ENCODE measurements at places on chromosomes 1 and 21. TPM values are rescaled to one million over a fixed set of nuclear protein-coding genes. Genes with fewer than 3 reads are reported as not detected.

DNA sequence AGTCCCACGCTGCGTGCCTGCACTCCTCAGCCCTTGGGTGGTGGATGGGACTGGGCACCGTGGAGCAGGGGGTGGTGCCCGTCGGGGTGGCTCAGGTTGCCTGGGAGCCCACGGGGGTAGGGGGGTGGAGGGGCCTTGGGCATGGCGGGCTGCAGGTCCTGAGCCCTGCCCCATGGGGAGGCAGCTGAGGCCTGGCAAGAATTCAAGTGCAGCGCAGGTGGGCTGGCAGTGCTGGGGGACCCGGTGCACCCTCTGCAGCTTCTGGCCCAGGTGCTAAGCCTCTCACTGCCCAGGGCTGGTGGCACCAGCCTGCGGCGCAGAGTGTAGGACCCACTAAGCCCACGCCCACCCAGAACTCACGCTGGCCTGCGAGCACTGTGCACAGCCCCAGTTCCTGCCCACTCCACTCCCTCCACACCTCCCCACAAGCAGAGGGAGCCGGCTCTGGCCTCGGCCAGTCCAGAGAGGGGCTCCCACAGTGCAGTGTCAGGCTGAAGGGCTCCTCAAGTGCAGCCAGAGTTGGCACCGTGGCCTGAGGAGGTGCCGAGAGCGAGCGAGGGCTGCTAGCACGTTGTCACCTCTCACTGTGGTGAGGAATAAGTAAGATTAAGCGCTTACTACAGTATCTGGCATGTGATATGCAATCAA, 12.8 kb downstream of the TNNI3K start:
- no peak overlapping the region for H3K4me3 ChIP-seq
- H3K4me1 ChIP-seq: no peaks in the 10 kb centered on the region
- peak; percentile 25 for DNase-seq
- H3K27ac ChIP-seq: no peak overlapping the region
- no peaks in the 10 kb centered on the region for H3K27me3 ChIP-seq

DNA sequence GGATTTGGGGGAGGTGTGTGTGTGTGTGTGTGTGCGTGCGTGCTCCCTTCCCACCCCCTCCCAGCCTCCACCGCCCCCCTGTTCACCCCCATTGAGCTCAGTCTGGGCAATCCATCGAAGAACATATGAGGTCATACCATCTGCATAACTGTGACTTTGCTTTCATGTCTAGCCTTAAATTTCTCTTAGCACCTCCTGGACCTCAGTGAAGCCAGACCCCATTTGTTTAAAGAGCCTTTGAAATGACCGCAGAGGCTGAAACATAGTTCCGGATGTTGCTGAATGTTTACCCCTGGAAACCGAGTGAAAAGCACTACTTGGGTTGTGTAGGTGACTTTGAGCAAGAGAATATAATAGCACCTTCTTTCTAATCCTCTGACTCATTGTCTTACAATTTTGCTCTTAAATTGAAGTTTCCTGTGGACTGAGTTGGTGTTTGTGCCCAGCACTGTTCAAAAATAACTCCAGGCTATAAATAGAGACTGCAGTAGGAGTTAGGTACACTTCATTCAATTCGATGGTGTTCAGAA, 75.4 kb downstream of the UBE4B start:
- H3K4me3 ChIP-seq: no peak overlapping the region
- H3K27ac ChIP-seq: no peak overlapping the region
- H3K36me3 ChIP-seq: peaks cover 82% of the 10 kb centered on the region
- DNase-seq: no peak

DNA sequence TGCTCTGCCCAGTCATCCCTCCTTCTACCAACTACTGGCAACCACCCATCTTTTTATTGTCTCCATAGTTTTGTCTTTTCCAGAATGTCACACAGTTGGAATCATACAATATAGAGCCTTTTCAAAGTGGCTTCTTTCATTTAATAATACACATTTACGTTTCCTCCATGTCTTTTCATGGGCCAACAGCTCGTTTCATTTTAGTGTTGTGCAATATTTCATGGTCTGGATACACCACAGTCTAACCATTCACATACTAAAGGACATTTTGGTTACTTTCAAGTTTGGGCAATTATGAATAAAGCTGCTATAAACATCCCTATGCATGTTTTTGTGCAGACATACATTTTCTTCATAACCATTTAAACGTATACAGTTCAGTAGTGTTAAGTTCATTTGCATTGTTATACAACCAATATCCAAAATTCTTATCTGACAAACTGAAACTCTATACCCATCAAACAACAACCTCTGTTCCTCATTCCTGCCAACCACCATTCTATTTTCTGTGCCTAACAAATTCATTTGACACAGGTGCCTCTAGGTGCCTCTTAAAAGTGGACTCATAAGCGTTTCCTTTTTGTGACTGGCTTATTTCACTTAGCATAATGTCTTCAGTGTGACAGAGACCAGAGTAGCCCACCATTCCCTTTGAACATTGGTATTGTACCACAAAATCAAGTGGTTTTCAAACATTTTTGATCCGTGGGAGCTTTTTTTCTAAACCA, 138.1 kb downstream of the NR5A2 start:
- no peaks in the 10 kb centered on the region for H3K27me3 ChIP-seq
- no peaks in the 10 kb centered on the region for H3K4me1 ChIP-seq
- H3K4me3 ChIP-seq: no peak overlapping the region
- H3K36me3 ChIP-seq: no peaks in the 10 kb centered on the region

- H3K4me3 ChIP-seq: no peak overlapping the region
- no peak for DNase-seq
- no peaks in the 10 kb centered on the region for H3K27me3 ChIP-seq
- no peaks in the 10 kb centered on the region for H3K36me3 ChIP-seq
- no peaks in the 10 kb centered on the region for H3K4me1 ChIP-seq
- no peak overlapping the region for H3K27ac ChIP-seq
These were observed 1498.2 kb upstream of the B3GALT2 start for GRCh38 chr1:194684636-194685035.

- no peak overlapping the region for H3K27ac ChIP-seq
- no peaks in the 10 kb centered on the region for H3K4me1 ChIP-seq
- H3K4me3 ChIP-seq: no peak overlapping the region
- DNase-seq: no peak
- no peaks in the 10 kb centered on the region for H3K27me3 ChIP-seq
These were observed 276.8 kb downstream of the TBX15 start for GRCh38 chr1:118711356-118711755.

DNA sequence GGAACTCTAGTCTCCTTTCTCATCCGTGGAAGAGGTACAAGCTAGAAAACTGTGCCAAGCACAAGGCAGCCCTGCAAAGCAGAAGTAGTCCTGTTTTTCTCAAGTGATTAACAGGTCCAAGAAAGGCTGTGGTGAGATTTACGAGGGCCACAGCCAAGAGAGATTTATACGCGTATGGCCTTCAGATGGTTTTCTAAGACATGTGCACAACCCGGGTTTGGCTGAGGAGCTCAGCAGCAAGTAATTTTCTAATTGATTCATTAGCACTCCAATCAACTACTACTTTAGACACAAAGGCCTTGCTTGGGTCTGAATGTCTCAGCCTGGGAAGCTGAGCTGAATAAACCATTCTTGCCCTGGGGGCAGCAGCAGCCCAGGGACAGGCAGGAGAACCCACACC, 55.8 kb downstream of the SSBP3 start:
- no peak overlapping the region for H3K27ac ChIP-seq
- DNase-seq: no peak
- H3K4me3 ChIP-seq: no peak overlapping the region

DNA sequence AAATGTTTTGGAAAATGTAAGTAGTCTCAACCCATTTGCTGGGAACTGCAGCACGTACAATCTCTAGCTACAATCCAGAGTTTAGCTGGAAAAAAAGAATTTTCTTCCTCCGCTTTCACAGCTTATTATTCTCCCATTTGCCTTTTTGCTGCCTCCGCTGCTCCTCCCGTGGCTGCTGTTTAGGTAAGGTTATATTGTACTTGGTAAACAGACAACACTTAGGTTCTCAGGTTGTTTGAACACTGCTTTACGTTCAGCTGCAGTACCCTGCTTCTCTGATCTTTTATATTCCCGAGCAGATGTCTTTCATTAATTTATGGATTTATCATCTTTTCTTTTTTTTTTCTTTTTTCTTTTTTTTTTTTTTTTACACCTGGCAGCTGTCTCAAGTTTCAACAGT, 14.3 kb downstream of the PROX1 start:
- no peaks in the 10 kb centered on the region for H3K27me3 ChIP-seq
- no peaks in the 10 kb centered on the region for H3K36me3 ChIP-seq
- no peak overlapping the region for H3K27ac ChIP-seq
- H3K4me1 ChIP-seq: no peaks in the 10 kb centered on the region
- no peak for DNase-seq
- no peak overlapping the region for H3K4me3 ChIP-seq

DNA sequence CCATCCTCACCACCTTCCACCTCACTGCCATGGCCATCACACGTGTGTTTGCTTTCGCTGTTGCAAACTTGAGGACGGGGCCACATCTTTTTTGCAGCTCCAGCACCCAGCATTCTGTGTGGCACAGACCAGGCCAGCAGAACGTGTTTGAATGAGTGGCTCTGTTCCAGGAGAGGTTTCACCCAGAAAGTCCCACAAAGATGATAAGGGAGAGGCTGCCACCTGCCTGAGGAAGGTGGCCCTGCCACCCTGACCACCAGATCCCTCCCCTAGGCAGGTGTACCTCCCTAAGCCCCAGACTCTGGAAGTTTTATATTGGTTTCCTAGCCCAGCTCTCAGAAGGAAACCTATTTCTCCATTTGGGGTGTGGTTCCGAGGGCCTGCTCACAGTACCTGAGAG, 252.1 kb downstream of the KAZN start:
- no peak overlapping the region for H3K27ac ChIP-seq
- DNase-seq: no peak
- H3K27me3 ChIP-seq: no peaks in the 10 kb centered on the region
- no peaks in the 10 kb centered on the region for H3K4me1 ChIP-seq
- H3K4me3 ChIP-seq: no peak overlapping the region

DNA sequence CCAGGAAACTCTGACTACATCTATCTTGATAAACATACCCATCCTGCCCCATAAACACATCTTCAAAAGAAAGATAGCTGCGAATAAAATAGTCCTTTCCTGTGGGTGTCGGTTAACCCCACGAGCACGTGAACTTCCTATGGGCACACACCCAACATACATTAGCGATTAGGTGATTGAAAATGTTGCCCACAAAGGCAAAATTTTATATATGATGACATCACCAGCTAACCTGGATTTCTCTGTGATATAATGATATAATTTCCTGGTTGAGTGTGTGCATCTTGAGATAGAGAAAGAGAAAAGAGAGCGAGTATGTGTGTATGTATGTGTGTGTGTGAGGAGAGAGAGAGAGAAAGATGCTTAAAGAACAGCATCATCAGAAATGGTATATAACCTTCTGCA, 296.1 kb downstream of the PTPRC start:
- H3K4me1 ChIP-seq: peaks cover 42% of the 10 kb centered on the region
- DNase-seq: no peak
- peak overlapping the region; percentile 57 for H3K4me3 ChIP-seq
- H3K27ac ChIP-seq: peak overlapping the region; percentile 80

GRCh38 chr1:232579958-232580941, 49.7 kb downstream of the SIPA1L2 start:
- no peaks in the 10 kb centered on the region for H3K36me3 ChIP-seq
- no peak overlapping the region for H3K4me3 ChIP-seq
- no peak for DNase-seq
- peak overlapping the region; percentile 74 for H3K27ac ChIP-seq
- peaks cover 55% of the 10 kb centered on the region for H3K4me1 ChIP-seq

DNA sequence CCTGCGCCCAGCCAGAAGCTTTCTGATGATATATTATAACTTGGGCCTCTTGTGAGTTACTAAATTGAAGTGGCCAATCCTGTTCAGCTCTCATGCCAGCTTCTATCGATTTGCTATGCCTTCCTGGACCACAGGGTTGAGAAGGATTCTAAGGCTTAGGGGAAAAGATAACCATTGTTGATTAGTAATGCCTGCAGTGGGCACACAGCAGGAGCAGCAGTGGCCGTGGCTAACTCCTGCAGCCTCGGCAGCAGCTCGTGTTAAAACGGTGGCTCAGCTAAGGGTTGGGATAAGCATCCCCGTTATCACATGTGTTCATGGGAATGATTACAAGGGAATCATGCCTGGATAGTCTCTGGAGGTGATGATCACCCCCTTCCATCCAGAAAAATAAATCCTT, 20.5 kb upstream of the KCNE2 start:
- H3K4me3 ChIP-seq: no peak overlapping the region
- H3K4me1 ChIP-seq: peaks cover 8% of the 10 kb centered on the region
- DNase-seq: no peak
- H3K27me3 ChIP-seq: no peaks in the 10 kb centered on the region
- no peaks in the 10 kb centered on the region for H3K36me3 ChIP-seq

GRCh38 chr1:110424699-110425611, 17.5 kb upstream of the LAMTOR5 start:
- H3K4me3 ChIP-seq: no peak overlapping the region
- no peak for DNase-seq
- no peaks in the 10 kb centered on the region for H3K36me3 ChIP-seq
- no peaks in the 10 kb centered on the region for H3K27me3 ChIP-seq

DNA sequence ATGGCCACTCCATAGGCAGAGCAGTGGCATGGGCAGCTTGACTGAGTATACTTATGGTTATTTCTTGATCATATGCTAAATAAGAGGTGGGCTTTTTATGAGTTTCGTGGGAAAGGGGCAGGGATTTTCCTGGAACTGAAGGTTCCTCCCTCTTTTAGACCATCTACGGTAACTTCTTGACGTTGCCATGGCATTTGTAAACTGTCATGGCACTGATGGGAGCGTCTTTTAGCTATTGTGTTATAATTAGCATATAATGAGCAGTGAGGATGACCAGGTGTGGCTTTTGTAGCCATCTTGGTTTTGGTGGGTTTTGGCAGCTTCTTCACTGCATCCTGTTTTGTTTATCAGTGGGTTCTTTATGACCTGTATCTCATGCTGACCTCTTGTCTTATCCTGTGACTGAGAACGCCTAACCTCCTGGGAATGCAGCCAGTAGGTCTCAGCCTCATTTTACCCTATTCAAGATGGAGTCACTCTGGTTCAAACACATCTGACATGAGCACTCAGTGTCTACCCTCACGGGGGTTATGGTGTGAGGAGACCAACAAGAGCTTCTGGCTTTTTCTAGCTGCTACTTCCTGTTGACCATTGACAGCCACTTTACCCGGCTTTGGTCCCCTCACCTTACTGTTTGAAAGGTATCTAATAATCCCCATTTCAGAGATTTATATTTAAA, 71.7 kb downstream of the GALNT2 start:
- no peak overlapping the region for H3K4me3 ChIP-seq
- no peaks in the 10 kb centered on the region for H3K36me3 ChIP-seq
- peaks cover 9% of the 10 kb centered on the region for H3K4me1 ChIP-seq
- H3K27ac ChIP-seq: no peak overlapping the region
- no peaks in the 10 kb centered on the region for H3K27me3 ChIP-seq

DNA sequence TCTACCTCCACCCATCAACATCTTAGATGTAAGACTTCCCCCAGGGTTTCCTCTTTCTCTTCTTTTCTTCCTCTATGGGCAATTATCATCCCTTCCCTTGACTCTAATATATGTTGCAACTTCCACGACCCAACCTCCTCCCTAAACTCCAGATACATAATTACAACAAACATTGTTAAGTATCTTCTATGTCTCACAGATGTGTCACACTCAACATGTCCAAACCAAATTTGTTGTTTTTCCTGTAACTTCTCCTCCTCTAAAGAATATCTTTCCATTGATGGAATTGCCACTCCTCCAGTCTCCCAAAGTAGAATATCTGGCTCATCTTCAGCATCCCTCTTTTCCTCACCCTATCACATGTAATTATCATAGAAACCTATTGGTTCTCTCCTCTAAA, 314.2 kb downstream of the RWDD3 start:
- no peak for DNase-seq
- H3K4me3 ChIP-seq: no peak overlapping the region
- H3K36me3 ChIP-seq: no peaks in the 10 kb centered on the region
- H3K27ac ChIP-seq: no peak overlapping the region
- H3K4me1 ChIP-seq: no peaks in the 10 kb centered on the region

The DNASE2B gene
- 26.1 TPM for total RNA-seq

The C4BPB gene
- 10.4 TPM for total RNA-seq

The KRTAP13-2 gene
- not detected for total RNA-seq

The LYSMD1 gene
- total RNA-seq: 6.5 TPM
